NCI-H510A treated with DMSO at 0.1 percent for 48 hours (cell line): ENCODE measurements at places on chromosomes 5 and 9.
A peak's percentile ranks its signal among the peaks of the same experiment; 100 is the strongest.

GRCh38 chr9:33178972-33179697 is 12.0 kb upstream of the B4GALT1 start:
- DNase-seq = no peak

GRCh38 chr5:58380655-58381054 is 79.2 kb downstream of the PLK2 start:
- no peak for DNase-seq

- DNase-seq = no peak
Measured at GRCh38 chr9:91187965-91188344, 173.8 kb downstream of the AUH start.

DNA sequence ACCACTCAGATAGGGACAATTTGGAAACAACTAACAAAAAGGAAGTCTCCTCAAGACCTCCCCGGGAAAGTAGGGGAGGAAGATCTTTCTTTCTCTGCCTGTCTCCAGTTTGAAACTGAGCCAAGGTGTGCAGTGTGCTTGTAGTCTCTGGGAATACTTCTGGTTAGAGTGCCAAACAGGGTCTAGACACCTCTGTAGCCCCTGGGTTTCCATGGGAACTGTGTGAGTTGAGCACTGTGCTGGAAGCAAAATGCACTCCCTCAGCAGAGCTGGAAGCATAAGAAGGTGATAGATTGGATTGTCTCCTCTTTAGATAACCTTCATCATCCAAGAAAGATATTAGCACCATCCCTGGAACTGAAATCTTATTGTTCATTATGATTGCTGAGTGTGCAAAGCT is 129.2 kb upstream of the TNPO1 start:
- no peak for DNase-seq

DNA sequence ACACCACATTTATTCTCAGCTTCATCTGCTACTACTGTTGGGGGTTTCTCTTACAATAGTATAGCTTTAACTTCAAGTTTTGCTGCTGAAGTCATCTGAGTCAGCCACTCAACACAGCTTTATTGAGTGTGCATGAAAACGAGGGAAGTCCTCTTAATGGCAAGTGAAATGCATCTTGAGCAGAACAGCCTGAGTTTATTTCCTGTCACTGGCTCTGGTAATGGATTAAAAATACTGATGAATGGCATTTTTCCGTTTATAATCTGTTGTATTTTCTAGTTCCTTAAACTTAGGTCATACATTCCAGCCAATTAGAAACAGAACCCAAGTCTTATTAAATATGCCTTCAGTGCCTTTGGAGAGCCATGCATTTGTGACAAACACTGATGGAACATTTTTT is 238.6 kb downstream of the SLF1 start:
- DNase-seq = peak; percentile 1

GRCh38 chr5:159894149-159894720 is 22.0 kb upstream of the ADRA1B start:
- no peak for DNase-seq

GRCh38 chr5:72231991-72232703 is 87.9 kb downstream of the MRPS27 start:
- no peak for DNase-seq

- no peak for DNase-seq
Measured at GRCh38 chr5:38870595-38870994, 24.8 kb downstream of the OSMR start.

GRCh38 chr9:847505-847904 is 6.0 kb downstream of the DMRT1 start:
- no peak for DNase-seq

DNA sequence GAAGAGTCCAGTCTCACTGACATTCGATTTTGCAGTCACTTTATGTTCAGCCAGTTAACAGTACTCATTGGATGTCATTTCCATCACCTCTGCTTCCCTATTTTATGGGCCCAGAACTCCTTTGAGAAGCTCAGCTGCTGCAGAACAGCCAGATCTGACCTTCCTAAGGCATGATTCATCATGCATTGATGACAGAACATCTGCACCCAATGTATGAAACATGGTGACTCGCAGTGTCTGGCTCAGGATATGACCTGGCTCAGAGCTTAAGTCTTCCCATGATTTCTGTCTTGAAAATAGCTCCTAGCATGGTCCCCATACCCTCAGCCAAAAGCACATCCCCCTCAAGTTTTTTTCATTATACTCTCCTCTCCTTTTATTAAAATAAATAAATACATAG is 92.6 kb upstream of the TRIM32 start:
- DNase-seq = no peak

DNA sequence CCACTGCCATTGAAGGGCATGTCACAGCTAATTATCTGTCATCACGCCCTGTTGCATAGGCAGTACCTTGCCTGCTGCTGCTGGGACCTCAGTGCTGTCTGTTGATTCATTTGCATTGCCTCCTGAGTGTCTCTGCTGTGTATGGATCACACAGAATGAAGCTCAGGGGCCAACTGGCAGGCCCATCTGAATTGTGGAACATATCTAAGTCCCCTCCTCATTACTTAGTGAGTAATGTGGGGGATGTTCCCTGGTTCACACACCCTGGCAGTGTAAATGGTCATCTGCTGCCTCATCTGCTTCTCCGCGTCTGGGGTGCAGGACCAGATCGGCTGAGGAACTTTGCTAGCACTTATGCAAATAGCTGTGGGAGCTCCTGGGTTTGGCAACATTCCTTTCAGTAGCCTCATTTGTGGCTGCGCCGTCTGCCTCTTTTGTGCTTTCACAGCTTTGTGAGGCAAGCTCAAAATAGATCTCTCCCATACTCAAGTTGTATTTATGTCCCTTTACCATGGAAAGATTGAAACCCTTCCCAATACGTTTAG is 25.4 kb downstream of the TYRP1 start:
- DNase-seq = no peak

DNA sequence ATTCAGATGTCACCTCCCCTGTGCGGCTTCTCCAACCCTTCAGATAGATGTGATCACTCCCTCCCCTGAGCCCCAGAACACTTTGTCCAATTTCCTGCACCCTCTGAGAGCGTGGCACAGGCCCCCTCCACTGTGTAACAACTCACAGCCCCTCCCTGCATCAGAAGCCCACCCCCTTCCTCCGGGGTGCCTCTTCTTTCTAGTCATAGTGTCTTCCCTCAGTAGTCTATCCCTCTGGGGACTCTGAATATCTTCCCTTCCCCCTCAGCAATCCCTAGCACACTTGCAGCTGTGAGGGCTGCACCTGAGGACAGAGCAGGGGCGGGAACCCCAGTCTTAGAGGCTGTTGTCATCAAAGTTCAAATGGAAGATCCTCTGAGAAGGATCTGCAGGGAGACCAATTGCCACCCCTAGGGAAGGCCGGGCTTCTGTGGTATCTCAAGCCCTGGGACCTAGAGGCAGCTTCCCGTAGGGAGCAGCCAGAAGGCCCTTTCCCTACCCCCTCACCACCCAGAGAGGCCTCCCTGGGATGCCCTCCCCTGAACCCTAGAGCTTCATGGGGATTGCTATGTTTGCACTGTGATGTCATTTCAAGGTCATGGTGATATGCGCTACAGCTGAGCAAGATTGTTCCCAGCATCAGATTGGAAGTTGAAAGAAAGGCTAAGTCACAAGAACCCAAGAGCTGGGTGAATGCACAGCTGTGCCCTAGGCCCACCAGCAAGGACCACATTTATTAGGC is 70.7 kb downstream of the THBS4 start:
- no peak for DNase-seq

DNA sequence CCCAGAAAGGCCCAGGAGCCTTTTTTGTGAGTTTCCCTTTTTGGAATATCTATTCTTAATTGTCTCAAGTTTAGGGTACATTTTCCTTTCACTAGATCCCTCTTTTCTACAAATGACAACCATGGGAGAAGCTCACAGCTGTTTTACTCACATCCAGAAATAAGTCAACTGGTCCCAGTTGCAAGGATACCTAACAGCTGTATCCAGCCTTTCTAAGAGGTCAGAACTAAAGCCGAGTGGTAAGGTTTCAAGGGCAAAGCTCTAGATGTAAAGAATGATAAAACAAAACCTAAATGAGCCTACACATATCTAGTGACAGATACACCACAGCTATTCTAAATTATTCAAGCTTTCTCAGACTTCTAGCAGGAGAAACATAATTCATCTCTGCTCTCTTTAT is 4.4 kb downstream of the FGF10 start:
- DNase-seq = no peak

DNA sequence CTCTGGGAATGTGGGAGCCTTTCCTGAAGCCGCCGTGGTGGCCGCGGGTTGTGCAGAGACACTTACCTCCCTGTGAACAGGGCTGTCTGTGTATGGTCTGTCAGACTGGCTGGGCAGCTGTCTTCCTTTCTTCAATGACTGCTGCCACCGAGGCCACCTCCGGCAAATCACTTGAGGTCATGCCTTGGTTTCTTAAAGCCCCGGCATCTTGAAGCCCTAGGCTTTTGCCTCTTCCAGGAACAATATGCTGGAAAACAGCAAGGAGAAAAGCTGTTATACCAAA is 79.5 kb upstream of the ZSWIM6 start:
- DNase-seq = no peak

- no peak for DNase-seq
Measured at GRCh38 chr9:136084063-136084944, 10.8 kb downstream of the NACC2 start.

- no peak for DNase-seq
Measured at GRCh38 chr9:107173422-107174180, 109.5 kb upstream of the RAD23B start.

DNA sequence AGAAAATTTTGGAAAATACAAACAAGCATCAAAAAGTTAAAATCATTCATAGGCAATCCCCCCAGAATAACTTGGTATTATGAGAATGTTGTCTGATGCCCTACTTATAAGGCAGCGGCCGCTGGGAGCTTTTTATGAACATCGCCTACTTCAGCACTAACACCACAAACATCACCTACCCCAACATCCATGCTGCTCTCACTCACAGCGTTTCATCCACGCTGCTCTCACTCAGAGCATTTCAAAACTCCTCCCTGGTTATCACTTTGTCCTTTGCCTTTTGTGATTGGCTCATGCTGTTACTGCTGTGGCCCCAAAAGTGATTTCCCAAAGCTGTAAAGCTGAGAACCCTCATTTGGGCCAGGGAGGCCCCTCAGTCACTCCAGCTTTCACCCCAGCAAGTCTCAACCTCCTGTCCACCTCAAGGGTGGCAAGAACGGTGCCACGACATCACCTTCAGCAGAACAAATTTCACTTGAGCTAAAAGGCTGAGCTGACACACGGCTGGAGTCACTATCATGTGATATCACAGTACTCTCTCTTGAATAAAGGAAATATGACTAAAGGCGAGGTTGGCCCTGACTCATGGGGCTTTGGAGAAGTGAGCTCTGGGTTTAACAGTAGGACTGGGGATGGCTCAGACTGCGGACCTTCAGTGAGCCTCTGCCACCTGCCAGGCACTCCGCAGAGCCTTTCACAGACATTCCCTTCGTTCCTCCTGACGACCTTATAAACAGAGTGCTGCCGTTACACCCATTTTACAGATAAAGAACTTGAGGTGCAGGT is 25.2 kb downstream of the SHC3 start:
- no peak for DNase-seq

- DNase-seq = no peak
Measured at GRCh38 chr9:16744394-16744793, 126.1 kb downstream of the BNC2 start.

- peak; percentile 65 for DNase-seq
Measured at GRCh38 chr9:35604578-35605350, at the start of gene TESK1. TESK1 (plus strand) TSS chr9:35605262; CDS start chr9:35605620, 358 bp downstream.

DNA sequence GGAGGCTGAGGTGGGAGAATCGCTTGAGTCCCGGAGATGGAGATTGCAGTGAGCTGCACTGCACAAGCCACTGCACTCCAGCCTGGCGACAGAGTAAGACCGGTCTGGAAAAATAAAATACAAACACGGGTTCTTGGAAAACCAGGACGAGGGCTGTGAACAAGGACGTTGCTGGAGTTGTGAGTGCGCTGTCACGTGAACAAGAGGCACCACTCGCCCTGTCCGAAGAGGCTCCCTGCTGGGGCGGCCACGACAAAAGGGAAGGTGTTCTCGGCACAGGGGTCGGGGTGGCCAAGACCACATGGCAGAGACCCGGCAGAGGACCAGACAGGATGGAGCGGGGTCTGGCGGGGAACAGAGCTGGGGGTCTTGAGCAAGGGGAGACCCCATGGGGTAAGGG is 30.6 kb upstream of the UBAC1 start:
- peak; percentile 78 for DNase-seq

- peak; percentile 70 for DNase-seq
Measured at GRCh38 chr5:78569441-78569840, 79.1 kb downstream of the LHFPL2 start.

DNA sequence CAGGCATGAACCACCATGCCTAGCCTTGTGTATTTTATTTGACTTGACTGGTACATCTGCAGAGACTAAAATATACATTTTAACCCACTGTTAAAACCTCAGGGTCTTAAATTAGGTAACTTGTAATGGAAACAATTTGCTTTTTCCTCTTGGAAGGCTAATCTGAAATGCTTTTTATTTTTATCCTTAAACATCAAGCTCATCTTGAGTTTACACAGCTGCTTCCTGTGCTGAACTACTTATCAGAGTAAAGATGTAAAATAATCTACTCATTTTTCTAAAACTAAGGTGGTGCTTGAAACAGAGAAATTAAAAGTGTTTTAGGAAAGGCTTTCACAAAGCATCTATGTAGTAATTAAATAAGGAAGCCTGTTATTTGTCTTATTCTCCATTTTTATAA is 144.1 kb downstream of the ENTREP1 start:
- peak; percentile 76 for DNase-seq

GRCh38 chr9:109683521-109683920 is 96.5 kb upstream of the PALM2AKAP2 start:
- no peak for DNase-seq

GRCh38 chr5:78781611-78782286 is 133.2 kb upstream of the LHFPL2 start:
- DNase-seq = no peak

DNA sequence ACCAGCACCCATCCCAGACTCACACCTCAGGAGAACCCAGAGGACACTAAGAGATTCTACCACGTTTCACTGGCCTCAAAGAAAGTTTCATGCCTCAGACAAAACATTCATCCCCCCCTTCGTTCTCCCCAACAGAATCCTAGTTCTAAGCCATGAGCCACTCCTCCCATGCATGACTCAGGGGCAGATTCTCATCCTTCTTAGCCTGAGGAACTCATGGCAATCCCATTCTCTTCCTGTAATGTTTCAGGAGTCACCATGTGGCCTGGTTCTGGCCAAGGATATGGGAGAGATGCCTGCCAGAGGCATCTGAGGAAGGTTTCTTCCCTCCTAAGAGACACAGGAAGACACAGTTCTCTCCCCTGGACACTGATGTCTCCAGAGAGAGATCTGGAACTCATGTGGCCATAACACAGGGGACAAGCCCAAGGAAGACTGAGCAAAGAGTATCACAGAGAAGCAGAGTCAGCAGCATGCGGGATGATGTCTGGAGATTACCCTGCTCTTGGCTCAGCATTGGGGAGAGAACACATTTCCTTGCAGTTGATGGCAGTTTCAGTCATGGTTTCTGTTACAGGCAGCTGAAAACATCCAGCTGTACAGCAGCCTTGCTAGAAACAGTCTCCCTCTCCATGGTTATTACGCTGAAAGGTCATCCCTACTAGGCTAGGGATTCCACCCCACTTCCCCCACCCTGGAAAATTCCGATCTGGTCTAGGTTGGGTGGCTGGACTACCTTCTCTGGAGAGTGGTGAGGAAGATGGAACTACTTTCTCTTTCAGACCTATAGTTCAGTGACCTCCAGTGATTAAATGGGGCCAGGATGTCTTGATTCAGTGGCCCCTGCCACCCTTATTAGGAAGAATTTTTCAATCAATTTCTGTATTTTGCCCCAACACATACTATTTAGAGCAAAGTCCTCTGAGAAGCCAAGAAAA is 115.4 kb downstream of the ZNF608 start:
- no peak for DNase-seq

GRCh38 chr9:32463500-32464293 is 62.3 kb downstream of the RIGI start:
- no peak for DNase-seq

- no peak for DNase-seq
Measured at GRCh38 chr9:4980086-4980727, 4.9 kb upstream of the JAK2 start.
